CD4-positive, alpha-beta T cell treated with Interferon alpha-2 for 1 hour (primary cell): ENCODE measurements at places on chromosomes 6 and 20.

DNA sequence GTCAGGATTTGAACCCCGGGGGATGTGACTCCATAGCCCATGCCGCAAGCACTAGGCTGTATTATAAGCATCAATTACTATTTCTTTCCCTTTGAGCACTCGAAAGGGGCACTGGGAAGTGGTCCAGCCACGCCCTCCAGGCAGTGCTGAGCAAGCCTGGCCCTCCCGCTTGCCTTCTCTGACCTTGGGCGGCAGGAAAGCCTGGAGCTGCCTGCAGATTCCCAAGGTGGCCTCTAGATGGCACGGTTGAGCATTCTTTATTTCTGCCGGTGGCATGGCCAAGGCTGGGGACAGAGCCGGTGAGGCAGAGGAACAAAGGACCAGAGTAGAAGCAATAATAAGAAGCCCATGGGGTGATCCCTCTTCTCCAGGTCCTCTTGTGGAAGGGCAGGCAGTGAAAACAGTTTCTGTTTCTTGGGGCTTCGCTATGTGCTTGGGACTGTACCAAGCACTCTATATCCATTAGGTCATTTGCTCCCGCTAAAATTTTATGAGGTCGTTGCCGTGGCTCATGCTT lies 32.0 kb downstream of the ARHGAP40 start:
- peak; percentile 65 for DNase-seq

- DNase-seq: no peak
These were observed 1.2 kb upstream of the ARFGEF3 start for GRCh38 chr6:138160329-138161087.

- no peak for DNase-seq
These were observed 454.3 kb downstream of the BTBD3 start for GRCh38 chr20:12371990-12372389.

DNA sequence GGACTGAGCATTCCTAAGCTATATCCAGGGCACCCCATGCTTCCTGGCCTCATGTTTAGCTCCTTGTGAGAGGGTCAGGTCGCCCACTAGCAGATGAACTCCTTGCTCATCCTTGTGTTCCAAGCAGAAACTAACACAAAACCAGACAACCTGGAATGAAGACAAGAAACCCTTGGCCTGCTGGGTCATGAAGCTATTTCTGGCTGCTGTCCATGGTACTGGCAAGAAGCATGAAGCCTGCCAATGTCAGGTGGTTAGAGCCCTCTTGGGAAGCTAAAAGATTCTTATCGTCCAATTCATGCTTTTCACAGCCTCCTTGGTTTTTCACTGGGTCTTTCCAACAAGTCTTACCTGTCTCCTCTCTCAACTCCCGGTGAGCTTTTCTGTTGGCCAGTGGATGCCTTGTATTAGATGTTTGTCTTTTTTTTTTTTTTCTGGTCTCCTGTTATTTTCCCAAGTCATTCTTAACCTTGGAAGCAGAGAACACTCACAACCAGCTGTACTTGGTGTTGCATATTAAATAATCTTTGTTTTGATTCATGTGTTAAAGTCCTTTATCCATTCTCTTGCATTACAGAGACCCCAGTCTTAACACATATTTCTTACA lies 180.3 kb downstream of the ANKRD60 start:
- DNase-seq: no peak

GRCh38 chr20:23415555-23415954 lies 5.7 kb downstream of the NAPB start:
- no peak for DNase-seq

DNA sequence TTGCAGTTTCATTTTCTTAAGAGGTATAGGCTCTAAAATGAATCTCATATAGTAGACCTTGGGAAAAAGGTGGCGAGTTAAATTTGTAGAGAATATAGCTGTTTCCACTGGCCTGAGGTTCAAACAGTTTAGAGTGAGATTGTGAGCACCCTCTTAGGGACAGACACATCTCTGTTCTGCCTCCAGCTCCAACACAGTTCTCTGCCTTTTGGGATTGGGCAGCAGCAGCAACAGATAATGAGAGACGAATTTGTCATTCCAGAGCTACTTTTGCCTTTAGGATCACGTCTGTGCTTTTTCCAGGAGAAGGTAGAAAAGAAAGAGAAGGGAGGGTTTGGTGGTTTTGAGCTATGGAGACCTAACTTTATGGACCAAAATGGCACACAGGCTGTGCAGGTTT lies 289.4 kb downstream of the PRL start:
- no peak for DNase-seq

- no peak for DNase-seq
These were observed 94.6 kb downstream of the EPB41L2 start for GRCh38 chr6:130968476-130968875.

GRCh38 chr20:51828762-51829161 lies 26.4 kb upstream of the SALL4 start:
- DNase-seq: no peak

DNA sequence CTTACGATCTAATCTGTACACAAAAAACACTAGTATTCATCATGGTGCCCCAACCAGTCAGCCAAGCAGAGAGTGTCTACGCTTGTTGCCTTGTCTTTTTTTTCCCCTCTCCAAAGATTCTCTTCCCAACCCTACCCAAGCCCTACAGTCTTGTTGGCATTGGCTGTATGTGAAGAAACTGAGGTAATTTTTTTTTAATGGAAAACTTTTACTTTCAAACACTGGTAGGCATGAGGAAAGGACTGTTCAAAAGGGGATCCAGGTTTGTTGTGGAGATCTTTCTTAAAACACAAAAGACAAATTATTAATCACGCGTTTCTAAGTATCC lies 89.2 kb upstream of the PRSS16 start:
- DNase-seq: no peak

GRCh38 chr6:2986722-2987221 lies 12.9 kb upstream of the NQO2 start:
- no peak for DNase-seq

DNA sequence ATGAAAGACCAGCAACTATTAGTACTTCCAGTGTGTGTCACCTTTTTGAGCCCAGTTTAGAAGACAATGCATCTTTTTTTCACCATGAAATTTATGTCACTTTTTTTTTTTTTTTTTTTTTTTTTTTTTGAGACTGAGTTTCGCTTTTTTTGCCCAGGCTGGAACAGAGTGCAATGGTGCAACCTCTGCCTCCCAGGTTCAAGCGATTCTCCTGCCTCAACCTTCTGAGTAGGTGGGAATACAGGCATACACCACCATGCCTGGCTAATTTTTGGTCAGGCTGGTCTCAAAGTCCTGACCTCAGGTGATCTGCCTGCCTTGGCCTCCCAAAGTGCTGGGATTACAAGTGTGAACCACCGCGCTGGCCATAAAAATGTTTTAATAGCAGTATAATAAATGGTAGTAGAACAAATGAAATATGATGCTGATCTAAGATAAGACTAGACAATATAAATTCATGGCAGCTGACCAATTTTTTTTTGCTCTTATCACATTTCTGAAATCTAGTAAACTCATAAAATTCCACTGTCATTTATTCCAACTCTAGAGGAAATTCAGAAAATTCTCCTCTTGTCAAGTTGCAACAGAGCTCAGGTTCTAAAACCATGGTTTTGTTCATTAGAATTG lies 21.3 kb downstream of the NHSL1 start:
- DNase-seq: no peak

DNA sequence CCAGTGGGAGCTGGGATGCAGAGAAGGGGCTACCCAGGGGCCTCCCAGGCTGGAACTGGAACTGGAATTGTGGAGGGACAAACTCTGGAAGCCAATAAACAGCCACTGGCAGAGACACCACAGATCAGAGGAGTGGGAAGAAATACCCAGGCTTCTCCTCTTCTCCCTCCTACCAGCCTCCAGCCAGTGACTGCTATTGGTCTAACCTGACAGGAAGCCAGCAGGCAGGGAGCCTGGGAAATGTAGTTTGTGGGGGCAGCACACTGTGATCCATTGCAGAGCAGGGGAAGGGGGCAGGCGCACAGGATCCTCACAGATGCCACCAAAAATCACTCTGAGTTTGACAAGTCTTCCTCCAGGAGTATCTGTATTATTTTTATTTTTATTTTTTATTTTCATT lies 12.1 kb upstream of the MLN start:
- DNase-seq: peak; percentile 21

DNA sequence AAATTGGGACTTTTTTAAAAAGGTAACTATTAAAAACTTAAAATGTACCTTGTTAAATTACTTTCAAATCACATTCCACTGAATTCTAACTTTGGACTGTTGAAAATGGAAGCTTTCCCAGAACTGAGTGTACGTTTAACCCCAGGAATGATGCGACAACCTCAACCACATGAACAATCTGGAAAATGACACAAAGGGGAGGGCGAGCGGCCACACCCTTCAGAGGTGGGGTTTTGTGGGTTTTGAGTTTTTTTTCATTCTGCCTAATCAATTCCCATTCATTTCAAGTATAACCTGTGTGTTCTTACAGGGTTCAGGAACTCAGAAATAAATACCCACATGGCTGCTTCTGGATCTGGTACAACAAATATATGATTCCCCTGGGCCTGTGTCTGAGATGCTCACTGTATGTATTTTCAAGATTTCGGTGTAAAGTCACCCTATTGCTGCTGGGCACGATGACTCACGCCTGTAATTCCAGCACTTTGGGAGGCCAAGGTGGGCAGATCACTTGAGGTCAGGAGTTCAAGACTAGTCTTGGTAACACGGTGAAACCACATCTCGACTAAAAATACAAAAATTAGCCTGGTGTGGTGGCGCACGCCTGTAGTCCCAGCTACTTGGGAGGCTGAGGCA lies 21.6 kb downstream of the CNKSR3 start:
- DNase-seq: no peak

DNA sequence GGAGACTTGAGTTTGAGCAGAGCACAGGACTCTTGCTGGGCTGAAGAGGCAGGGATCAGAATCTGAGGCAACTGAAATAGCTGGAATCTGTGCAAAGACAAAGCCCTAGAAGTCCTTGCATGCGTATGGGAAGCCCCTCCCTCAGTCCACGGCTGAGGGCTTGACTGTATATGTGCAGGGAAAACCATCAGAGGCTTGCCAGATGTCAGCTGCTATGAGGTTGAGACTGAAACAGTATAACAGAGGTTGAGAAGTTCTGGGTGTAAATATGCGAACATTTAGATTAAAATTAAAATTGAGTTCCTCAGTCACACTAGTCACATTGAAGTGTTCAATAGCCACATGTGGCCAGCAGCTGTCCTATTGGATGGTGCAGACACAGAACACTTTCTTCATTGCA lies 108.8 kb upstream of the NEDD9 start:
- no peak for DNase-seq

DNA sequence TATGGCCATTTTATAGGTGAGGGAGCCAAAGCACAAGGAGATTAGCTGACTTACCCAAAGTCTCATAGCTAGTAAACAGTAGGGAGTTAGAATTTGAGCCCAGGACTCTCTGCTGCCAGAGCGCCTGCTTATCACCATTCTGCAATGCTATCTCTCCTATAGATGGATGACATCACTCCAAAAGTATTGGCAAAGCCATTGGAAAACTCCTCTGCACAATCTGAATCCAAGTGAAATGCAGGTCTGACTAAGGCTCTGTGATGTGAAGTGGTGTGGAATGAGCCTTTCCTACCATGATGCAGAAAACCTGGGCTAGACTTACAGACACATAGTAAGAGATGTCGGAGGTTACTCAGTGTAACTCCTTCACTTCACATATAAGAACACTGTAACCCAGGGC lies 106.3 kb downstream of the GRM1 start:
- DNase-seq: no peak

- DNase-seq: no peak
These were observed 142.5 kb upstream of the HDDC2 start for GRCh38 chr6:125444006-125444923.

DNA sequence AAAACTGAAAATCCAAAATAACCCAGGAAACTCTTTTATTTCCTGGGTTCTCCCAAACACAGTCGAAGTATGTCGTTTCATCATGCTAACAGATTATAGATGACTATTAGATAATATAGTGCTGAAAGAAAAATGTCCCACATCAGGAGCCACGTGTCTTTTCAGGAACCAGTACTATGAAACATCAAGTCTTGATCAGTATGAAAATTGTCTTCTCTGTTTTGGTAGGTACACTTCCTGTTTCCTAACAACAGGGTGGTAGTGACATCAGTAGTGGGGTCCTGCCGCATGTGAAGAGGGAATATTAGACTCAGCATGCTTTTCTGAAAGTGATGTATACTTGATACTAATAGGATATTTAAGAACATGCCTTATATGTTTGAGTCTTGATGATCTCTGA lies 136.7 kb downstream of the HIVEP1 start:
- no peak for DNase-seq

GRCh38 chr20:25150016-25150415 lies 45.5 kb upstream of the ENTPD6 start:
- DNase-seq: no peak

DNA sequence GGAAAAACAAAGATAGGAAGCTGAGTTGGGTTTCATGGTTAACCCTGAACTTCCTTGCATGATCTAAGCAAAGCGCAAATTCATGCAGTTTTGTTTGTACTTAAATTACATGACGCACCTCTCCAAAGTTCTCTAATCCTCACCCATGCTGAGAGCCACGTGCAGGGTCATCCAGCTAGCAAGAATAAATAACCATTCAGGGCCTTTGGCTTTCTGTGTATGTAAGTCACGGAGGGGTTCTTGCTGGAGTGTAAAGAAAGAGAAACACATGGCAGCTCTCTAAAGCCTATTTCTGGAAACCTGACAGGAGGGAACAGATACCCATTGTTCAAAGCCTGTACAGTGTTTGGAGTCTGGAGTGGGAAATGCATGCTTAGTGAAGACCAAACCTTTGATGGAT lies 171.7 kb upstream of the CCN2 start:
- no peak for DNase-seq

DNA sequence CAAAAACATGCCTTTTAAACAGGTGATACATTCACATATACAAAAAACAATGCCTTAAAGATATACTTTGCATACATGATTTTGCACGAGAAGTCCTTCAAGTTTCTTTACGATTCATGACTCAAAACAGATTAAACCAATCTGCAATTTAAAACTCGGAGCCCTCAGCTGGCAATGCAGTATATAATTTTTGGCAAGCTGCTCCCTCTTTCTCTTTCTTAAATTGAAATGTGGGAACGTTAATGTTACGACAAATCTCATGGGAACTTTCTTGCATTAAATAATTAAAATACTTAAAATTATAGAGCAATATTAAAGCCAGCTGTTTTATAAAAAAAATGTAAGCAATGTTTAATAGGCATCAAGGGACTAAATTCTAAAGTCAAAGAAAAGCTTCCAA lies 334.6 kb downstream of the ESR1 start:
- no peak for DNase-seq

- no peak for DNase-seq
These were observed 659 bp downstream of the TAF4 start for GRCh38 chr20:62064770-62065673.

- DNase-seq: no peak
These were observed 224.8 kb upstream of the MAP3K7 start for GRCh38 chr6:90811596-90812226.

DNA sequence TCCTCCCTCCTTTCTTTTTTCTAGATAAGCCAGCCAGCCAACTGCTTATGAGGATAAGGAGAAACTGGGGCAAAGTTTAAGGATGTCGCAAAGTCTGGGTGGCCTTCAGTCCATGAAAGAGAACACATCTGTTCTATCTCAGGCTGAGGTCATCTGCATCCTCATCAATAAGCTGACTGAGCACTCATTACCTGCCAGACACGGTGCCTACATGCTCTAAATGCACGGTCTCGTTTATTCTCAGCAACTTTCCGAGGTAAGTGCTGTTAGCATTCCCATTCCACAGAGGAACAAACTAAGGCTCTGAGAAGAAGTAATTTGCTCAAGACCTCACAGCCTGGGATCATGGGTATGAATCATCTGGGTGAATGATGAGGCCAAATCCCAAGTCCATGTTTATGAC lies 133.1 kb downstream of the BCAS1 start:
- no peak for DNase-seq

GRCh38 chr6:100088009-100088408 lies 94.0 kb upstream of the MCHR2 start:
- no peak for DNase-seq
